ENCODE measurements at places on chromosomes 2 and 18.

GRCh38 chr2:163044114-163044513 lies 205.5 kb upstream of the KCNH7 start:
- DNase-seq: no peak

DNA sequence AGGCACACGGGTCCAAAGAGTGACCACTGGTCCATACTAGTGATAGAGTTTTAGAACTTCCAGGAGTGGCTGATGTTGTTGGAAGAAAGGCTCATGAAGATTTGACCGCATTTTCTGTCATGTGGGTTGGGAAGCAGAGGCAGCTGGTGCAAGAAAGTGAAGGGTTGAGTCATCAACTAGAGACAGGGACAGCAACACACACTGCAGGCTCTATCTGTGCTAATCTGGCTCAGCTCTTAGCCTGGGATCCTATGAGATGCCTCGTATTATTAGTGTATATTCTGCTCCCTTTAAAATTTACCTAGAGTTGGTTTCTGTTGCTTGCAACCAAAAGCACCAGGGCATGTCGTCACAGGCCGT lies 2.5 kb upstream of the SH3RF3 start:
- DNase-seq: no peak

DNA sequence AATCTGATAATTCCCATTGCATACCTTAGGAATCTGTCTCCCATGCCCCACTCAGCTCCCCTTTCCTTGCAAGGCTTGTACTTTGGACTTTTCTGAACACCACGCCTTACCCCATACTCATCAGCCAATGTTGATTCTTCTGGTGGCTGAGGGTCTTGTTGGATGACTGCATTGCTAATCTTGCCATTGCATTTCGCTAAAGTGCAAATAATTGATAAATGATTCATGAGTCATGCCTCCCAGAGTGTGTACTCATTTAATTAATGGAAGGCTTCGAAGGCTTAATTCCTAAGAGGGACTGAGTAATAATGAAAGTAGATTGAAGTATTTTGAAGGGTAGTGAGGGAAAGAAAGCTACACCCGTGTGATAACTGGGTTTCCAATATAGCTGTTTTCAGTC lies 28.0 kb upstream of the PPP1R1C start:
- DNase-seq: no peak

- DNase-seq: no peak
Measured at GRCh38 chr2:33581872-33582271, 17.2 kb downstream of the FAM98A start.

DNA sequence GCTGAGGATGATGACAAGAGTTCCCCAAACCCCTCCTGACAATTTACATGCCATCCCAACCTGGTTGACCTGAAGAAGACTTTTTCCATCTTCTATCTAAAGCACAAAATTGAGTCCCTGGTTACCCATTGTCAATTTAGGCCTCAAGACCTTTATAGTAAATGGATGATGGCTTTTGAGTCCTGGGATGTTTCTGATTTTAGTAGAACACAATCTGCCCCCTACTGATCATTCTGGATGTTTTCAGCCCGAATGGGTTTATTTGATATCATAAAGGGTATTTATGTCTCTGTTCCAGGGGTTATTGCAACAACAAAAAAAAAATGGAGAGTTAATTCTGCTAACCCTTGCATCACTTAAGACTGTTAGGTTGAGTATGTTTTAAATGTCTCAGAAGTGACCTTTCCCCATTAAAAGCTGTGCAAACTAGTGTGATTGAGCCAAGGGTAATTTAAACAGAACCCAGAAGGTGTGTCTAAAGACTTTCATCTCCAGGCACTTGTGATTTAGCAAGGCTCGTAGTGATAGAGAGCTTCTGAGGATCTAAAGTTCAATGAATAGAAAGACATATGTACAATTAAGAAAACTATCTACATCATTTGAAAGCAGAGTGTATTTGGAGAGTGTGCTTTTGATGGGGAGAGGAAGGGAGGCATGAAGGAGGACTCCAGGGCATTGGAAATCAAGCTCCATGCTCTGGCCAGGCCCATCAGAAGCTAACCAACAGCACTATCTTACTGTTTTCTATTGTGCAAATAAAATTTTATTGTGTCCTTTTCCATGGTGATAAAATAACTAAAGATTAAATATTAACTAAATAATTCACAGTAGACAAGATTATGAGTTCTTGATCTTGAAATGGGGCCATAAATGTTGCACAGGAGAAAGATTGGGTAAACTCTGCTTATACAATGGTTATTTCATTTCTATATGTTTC lies 96.6 kb upstream of the NOSTRIN start:
- no peak for DNase-seq

GRCh38 chr2:219404291-219404910 lies 13.8 kb upstream of the DES start:
- peak; percentile 55 for DNase-seq

- no peak for DNase-seq
Measured at GRCh38 chr2:201174687-201175086, 8.3 kb upstream of the CASP10 start.

GRCh38 chr2:189662669-189663226 lies 1.5 kb downstream of the ASNSD1 start:
- no peak for DNase-seq

- no peak for DNase-seq
Measured at GRCh38 chr2:60899892-60900249, 18.5 kb downstream of the REL start.

DNA sequence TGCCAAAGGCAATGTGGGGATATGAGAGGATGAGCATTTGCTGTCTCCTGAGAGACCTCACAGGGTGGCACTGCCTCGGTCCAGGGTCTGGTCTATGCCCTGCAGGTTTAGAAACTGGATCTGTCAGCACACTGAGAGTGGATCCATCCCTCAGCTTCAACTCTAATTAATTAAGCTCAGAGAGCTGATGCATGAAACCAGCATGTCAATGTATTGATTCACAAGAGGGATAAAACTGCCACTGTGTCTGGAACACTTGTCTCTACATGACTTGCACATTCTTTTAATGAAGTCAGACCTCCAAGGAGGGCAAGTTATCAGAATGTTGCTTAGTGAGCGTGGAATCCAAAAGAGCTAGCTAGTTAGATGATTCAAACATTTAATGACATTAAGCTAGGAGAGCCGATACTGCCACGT lies 22.5 kb upstream of the POLE4 start:
- DNase-seq: no peak

GRCh38 chr2:42064417-42064942 lies 16.7 kb downstream of the PKDCC start:
- no peak for DNase-seq

DNA sequence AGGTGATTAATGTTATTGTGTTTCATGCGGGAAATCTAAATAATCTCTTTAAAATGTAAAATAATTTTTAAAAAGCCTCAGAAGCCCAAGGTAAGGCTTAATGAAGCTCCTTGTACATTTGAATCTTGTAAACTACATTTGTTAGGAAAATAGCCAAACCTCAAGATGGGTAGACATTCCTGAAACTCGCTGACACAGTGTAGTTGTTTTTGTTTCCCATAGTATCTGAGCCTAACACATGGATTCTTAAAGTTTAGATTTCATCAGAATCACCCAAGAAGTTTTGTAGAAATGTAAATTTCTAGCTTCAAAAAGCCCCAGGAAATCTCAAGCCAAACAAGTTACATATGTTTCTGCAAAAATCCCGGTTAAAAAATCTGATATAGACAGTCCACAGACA lies 1221.1 kb upstream of the ACVR2A start:
- no peak for DNase-seq

DNA sequence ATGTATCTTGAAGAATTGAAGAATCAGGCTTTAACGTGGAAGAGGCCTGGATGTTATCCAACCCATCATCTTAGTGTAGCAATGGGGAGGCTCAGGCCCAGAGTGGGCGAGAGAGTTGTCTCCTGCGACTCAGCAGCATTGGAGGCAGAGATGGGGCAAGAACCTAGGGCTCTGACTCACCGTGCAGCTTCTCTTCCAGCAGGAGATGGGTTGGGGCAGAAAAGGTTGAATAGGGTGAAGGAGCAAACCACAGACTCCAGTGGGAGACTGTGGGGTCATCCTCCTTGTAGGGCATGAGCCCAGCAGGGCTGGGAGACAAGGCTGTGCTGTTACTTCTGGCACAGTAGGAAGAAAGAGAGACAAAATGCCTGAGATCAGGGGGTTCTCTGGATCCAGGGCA lies 1.4 kb downstream of the IL36RN start:
- no peak for DNase-seq

DNA sequence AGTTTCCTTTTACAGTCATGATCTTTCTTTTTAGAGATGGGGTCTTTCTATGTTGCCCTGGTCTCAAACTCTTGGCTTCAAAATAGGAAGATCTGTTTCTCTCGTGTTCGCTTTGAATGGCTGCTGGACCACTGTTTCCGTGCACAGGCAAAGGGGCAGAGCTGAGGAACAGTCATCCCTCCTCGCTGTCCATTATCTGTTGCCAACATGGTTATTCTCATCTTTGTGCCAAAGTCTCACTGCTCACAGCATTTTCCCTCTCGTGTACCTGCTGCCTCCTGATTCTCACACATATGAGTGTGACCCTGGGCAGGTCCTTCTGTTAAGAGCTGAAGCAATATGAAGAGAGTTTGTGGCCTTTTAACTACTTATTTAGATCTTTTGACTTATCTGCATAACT lies 28.0 kb upstream of the CCNYL1 start:
- no peak for DNase-seq

- no peak for DNase-seq
Measured at GRCh38 chr18:23838801-23839366, 149.6 kb downstream of the LAMA3 start.

GRCh38 chr2:127503491-127503890 lies 22.8 kb downstream of the IWS1 start:
- no peak for DNase-seq

DNA sequence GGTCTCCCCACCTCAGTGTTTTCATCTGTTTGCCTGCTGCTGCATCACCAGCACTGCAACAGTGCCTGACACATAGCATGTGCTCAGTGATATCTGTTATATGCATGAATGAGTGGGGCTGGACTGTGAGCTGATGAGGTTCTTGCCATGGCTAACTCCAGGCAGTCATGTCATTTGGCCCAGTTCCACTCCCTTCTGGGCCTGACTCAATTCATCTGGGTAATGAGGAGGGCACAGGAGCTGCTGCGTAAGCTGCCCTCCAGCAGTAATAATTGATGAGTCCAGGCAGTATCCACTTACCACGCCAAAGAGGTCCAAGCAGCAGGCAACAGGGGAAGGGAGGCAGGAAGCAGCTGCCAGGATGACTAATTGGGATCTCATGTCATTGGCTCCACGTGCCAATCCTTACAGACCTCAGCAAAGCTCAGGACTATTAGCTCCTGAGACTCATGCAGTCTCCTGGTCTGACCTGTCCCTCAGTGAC lies 34.1 kb upstream of the MAT2A start:
- DNase-seq: peak; percentile 60

DNA sequence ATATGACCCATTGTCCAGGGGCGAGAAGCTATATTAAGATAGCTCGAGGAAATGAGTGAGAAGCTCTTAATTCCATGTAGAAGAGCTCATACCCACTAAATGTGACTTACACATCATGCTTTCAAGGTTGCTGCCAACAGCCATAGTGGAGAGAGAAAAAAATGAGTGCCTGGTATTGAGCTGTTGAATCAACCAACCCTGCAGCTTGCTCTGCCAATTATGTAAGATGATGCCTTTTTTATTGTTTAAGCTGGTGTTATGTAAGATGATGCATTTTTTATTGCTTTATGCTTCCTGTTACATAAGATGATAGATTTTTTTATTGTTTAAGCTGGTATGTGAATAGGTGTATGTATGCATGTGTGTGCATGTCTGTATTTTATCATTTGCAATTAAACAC lies 228.2 kb downstream of the CCDC178 start:
- DNase-seq: no peak

- no peak for DNase-seq
Measured at GRCh38 chr2:66472225-66472843, 37.4 kb downstream of the MEIS1 start.

GRCh38 chr2:72695676-72696075 lies 130.2 kb downstream of the EXOC6B start:
- DNase-seq: no peak

DNA sequence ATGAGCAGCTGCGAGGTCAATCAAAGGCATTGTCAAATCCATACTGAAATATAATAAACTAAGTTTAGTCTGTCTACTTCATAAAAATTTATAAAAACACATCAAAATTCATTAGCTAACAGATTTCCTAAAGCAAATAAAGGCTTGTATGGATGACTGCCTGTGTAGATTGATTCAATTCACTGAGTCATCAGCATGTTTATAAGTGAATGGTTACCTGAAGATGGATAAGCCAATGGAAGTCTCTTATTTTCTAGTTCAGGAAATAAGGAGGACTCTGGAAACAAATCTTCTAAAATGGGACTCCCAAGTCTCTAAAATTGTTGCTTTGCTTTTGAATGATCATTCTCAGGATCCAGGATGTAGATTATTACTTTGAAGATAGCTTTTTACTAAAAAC lies 57.0 kb upstream of the HNRNPA3 start:
- no peak for DNase-seq

GRCh38 chr2:102235491-102235890 lies 48.7 kb downstream of the IL1RL2 start:
- no peak for DNase-seq

GRCh38 chr2:222043897-222044296 lies 254.9 kb downstream of the PAX3 start:
- no peak for DNase-seq
